ENCODE measurements at places on chromosomes 16 and 17. TPM values are rescaled to one million over a fixed set of nuclear protein-coding genes. Genes with fewer than 3 reads are reported as not detected.

KRT27 gene
- not detected for total RNA-seq

ANKRD40CL gene
- not detected for total RNA-seq

ENPP7 gene
- total RNA-seq, result not detected

NOXO1 gene
- 2.5 TPM for total RNA-seq

CASKIN1 gene
- total RNA-seq, result 1.0 TPM

SEPTIN12 gene
- total RNA-seq, result not detected

CNGB1 gene
- 0.41 TPM for total RNA-seq

NHERF2 gene
- 45.7 TPM for total RNA-seq

SLFN14 gene
- total RNA-seq, result 0.31 TPM

KCNH6 gene
- 0.31 TPM for total RNA-seq

DNA sequence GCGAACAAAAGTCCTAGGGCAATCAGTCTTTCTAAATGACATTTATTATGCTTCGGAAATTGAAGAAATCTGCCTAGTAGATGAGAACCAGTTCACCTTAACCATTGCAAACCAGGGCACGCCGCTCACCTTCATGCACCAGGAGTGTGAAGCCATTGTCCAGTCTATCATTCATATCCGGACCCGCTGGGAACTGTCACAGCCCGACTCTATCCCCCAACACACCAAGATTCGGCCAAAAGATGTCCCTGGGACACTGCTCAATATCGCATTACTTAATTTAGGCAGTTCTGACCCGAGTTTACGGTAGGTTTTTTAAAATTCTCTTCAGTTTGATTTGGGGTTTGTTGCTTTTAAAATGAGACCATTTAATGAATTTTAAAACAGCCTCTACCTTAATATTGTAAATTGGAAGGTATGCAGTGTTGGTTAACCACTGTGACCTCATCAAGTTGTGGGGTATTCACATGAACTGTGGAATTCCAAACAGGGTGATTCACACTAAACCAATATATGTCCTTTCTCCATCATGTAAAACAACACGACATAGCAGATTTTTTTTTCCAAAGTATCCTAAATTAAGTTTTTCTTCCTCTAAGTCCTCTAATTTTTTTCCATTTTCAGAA is 6.2 kb upstream of the EVI2A start:
- DNase-seq, result no peak

DNA sequence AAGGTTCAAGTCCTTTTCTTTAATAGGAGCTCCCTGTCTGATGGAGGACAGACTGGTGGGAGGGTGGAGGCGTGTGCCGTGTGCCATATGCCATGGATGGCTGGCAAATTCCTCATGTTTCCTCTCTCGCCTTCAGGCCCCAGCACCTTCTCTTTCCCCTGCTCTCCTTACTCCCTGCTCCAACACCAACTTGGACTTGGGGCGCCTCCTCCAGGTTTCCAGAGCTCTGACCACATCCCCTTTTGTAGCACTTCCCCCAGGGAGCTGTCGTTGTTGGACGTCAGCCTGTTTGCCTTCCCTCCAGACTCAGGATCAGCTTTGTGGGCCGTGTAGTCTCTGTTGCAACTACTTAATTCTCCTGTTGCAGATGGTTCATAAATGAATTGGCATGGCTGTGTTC is 30.7 kb downstream of the TMC7 start:
- DNase-seq, result no peak

DNA sequence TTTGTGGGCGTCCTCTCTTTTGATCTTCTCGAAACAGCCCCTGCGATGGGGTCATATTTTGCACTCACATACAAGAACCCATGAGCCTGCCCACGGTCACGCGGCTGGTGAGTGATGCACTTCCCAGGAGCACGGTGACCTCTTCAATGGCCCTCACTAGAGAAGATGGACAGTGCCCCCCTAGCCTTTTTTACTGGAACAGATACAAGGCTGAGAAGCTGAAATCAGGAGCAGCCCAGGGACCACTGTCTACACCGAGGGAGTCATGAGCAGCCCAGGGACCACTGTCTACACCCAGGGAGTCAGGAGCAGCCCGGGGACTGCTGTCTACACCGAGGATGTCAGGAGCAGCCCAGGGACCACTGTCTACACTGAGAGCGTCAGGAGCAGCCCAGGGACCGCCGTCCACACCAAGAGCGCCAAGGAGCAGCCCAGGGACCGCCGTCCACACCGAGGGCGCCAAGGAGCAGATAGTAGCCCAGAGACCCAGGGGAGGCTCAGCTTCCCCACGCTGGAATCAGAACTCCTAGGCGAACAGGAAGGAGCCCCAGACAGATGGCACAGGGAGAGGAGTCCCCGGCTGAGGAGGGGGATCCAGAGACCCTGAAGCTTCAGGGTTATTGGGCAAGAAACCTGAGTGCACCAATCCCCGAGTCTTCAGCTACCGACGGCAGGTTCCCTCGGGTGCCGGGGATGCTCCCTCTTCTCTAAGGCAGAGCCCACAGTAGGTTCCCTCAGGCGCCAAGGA is 23.7 kb downstream of the ACSF3 start:
- no peak for DNase-seq

DNA sequence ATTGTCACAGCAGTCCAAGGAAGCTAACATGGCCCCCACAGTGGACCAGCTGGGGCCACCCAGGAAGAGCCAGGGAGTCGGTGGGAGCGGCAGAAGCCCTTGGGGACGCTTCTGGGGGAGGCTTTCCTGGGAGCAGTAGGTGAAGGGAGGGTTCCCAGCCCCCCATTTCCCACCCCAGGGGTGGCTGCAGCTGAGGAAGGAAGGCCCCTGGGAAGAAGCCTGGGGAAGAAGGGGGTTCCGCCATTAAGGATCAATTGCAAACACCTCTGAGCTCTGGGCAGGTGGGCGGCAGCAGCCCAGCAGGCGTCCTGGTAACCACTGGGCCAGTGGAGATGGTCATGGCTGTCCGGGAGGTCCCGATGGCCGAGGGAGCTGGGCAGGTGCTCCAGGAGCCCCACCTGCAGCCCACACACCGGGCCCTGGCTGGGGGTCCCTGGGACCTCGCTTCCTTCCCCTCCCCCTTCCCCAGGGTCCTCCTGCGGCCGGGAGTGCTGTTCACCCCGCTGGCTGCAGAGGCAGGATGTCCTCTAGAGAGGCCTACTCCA is 592 bp upstream of the PERCC1 start:
- DNase-seq, result no peak

- DNase-seq, result no peak
Measured at GRCh38 chr17:62923258-62924150, 42.5 kb upstream of the TANC2 start.

DNA sequence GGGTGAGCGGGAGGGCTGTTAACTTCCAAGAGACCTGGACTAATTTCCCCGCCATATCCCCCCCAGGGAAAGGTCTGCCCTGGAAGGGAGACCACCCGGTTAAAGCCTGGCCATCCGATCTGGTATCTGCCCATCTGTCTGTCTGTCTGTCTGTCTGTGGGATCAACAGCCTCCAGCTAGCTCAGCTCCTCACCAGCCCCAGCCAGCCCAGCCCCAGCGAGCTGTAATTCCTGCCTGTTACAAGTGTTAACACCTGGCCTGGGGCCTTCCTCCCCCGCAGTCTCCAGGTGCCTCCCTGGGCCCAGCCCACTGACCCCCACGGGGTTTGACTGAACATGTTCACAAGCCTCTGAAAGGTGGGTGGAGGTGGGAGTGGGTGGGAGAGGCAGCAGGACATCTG is 4.0 kb downstream of the WNT3 start:
- DNase-seq, result no peak

DNA sequence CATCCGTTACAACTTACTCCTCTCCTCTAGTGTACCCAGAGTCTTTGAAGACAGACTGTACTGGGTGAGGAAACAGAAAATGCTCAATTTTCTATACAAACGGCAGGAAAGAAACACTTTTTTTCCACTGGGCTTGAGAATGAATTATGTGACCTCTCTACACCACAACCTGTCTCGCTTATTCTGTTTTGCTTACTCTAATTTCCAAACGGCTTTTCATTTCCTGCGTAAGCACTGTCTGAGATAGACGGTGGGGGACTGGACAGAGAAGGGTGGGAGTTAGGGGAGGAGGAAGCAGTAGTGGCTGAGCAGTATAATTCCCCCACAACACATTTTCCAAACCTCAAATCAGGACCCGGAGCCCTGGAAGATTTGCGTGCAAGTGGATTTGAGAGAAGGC is 191.4 kb upstream of the SDK2 start:
- no peak for DNase-seq

GRCh38 chr17:3804503-3804931 is 3.5 kb upstream of the ITGAE start:
- DNase-seq, result no peak

GRCh38 chr16:27387724-27388123 is 14.2 kb upstream of the IL21R start:
- no peak for DNase-seq

- DNase-seq, result no peak
Measured at GRCh38 chr17:8734876-8735275, 9.8 kb downstream of the CCDC42 start.

GRCh38 chr16:5379954-5380353 is 282.4 kb upstream of the EEF2KMT start:
- no peak for DNase-seq

- peak; percentile 47 for DNase-seq
Measured at GRCh38 chr17:6910987-6911603, 79.6 kb upstream of the TEKT1 start.

- DNase-seq, result no peak
Measured at GRCh38 chr17:64166876-64167275, 36.9 kb upstream of the ERN1 start.

- no peak for DNase-seq
Measured at GRCh38 chr17:3890082-3890877, 2.6 kb downstream of the CAMKK1 start.

DNA sequence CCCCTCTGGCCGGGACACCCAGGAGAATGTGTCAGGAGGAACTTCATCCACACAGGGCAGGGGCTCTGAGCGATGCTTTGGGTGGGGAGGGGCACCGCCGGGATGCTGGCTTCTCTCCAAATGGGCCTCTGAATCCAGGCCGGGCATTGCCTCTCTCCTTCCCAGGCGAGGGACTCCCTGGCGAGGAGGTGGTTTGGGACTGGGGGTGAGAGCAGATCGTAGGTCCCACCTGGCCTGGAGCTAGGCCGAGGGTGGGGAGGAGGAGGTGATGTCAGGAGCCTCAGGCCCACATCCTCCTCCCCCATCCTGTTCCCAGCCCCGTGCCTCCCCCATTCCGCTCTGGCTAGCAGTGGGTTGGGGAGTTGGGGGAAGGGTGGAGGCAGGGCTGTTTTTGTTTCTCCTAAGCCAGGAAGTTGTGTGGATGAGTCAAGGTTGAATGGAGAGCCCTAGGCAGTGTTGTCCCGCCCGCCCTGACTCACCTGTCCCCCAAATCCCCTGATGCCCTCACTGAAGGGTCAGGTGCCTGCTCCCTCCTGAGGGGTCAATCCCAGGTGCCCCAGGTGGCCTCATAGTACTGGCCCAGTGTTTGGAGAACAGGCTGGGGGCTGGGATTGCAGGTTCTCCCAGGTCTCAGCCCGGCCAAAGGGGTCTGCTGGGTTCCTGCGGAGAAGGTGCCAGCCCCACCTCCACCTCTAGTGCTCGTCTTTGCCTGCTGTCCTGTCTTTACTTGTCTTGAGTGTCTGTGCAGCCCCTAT is 2.8 kb downstream of the GRB7 start:
- DNase-seq, result no peak

GRCh38 chr16:5056352-5056751 is 9.4 kb downstream of the C16orf89 start:
- peak; percentile 20 for DNase-seq

DNA sequence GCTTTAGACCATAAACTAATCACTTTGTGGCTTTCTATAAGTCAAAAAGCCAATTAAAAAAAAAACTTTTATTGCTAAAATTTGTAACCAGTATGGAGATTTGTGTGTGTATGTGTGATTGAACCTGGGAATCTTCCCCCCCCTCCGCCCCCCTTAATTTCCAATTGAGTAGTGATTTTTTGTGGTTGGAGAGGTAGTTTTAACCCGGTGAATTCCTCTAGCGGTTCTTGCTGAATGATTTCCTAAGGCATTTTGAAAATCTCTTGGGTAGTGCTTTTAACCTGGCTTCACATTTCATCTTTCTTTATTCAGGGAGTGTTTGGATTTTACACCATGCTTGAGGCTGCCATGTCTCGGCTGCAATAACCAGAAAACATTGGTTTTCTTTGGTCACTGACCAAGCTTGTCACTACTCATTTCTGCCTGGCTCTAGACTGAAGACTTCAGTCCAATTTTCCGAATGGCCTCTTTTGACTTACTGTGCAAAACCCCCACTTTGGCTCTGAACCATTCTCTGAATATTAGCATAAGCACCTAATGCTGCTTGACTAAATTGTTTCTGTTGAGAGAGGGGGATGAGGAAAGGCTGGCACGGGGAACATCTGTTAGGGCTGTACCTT is 35.6 kb downstream of the PRKCA start:
- DNase-seq, result peak; percentile 82

GRCh38 chr16:22728167-22728836 is 85.7 kb upstream of the HS3ST2 start:
- DNase-seq, result peak; percentile 71

DNA sequence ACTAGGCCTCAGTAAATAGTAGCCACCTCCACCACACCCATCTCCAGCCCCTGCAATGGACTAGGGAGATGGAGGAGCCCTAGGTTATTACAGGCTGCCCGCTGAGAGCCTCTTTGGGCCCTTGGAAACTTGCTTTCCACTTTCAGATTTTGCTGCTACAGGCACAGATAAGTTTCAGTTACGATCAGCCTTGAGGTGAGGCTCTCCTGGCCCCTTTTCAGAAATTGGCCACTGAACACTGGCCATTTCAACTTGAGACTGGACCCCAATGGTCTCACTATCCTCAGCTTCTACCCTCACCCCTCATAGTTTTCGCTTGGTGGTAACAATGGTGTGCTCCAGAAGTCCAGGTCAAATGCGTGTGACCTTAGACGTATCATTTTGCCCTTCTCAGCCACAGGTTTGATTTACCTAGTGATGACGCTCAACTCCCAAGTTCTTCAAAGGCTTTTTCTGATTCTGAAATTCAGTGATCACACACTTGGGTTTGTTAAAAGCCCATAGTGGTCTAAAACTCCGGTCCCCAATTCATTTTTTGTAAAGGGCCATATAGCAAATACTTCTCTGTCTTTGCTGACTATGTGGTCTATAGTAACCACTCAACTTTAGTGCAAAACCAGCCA is 1.0 kb downstream of the PMM2 start:
- DNase-seq, result no peak

DNA sequence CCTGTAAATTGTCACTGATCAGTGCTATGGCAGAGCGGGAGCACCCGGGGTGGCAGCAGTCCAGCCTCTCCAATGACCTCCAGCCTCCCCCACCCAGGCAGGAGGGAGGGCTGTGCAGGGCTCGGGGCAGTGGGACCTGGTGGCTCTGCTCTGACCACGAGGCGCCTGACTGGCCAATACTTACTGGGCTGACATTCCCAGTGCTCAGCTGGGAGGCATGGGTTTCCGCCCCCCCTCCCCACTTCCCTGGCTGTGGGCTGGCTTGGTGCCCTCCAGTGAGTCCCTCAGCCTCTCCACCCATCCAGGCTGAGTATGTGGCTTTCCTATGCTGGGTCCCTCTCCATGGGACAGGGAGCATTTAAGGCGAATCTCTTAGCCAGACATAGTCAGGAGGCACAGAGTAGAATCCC is 2.7 kb downstream of the SOCS3 start:
- no peak for DNase-seq

DNA sequence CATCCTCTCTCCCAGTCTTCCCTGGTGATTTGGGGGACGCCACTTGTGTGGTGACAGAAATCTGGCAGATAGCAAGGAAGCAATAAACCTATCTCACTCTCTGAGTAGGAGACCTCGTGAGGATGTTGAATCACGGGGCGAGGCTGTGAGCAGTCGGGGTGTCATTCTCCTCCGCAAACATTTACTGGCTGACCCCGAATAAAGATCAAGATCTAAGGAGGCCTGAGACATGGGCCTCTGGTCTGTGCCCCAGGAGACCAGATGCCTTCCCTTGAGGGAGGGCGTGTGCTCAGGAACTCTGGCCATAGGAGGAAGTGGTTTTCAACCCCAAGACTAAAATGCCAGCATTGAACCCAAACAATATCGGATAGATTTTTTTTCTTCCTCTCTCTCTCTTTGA is 53.1 kb downstream of the FOXL1 start:
- no peak for DNase-seq
